ENCODE measurements at places on chromosomes 1 and 21.

GRCh38 chr1:205229399-205229871 is 1.7 kb downstream of the TMCC2 start:
- DNase-seq, result peak; percentile 41

DNA sequence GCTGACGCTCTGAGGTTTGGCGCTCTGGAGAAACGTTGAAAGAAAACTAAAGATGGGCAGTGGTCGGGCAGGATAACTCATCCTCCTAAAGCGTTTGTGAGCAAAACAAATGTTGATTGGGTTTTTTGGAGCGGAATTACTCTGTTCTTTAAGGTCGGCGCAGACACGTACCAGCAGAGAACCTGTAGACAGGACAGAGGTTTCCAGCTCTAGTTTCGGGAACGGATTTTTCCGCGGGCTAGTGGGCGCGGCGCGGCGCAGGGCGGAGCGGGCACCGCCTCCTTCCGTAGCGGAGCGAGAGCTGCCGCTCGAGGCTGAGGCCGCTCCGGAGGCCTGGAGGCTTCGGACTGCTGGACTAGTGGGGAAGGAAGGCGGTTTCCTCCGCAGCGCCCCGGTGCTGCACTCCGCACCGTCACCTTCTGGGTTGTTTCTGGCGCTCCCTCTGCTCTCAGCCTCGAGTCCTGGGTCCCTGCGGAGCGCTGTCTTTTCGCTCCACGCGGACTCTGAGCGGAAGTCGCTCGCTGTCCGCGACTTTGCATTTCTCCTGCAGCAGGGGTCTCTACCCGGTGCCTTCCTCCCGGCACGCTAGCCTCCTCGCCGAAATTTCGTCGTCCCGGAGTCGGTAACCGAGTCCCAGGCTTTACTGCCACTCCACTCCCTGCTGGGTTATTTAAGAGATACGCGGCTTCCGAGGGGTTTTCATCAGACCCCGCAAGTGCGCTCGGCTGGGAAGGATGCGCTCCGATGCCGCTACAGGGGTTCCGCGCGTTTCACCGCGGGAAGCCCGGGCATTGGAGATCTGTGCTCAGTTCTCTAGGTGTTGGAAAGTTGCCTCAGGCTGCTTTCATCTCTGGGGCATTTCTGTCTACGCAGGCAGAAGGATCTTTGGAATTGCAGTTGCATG is 7.0 kb downstream of the FOXD2 start:
- DNase-seq, result no peak

GRCh38 chr1:55049914-55050278 is 10.5 kb downstream of the PCSK9 start:
- no peak for DNase-seq

DNA sequence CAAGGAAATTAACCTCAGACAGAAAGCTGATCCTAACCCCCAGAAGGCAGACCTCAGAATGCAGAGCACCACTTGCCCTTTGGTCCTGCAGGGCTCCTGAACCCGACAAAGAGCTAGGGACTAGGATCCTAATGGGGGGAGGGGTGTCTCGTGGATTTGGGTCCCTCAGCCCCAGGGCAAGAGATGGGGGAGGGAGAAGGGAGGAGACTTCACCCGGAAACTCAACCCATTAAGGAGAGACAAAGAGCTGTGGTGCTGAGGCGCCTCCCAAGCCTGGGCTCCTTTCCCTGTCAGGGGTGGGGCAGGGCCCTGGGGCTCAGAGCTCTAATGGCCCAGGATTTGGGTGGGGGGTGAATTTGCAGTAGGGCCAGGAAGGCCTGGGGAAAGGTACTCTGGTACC is 2.9 kb downstream of the NECTIN4 start:
- DNase-seq, result no peak

GRCh38 chr1:205374210-205375078 is 17.7 kb upstream of the KLHDC8A start:
- DNase-seq, result no peak

GRCh38 chr21:16088056-16088455 is 358.3 kb downstream of the USP25 start:
- no peak for DNase-seq

DNA sequence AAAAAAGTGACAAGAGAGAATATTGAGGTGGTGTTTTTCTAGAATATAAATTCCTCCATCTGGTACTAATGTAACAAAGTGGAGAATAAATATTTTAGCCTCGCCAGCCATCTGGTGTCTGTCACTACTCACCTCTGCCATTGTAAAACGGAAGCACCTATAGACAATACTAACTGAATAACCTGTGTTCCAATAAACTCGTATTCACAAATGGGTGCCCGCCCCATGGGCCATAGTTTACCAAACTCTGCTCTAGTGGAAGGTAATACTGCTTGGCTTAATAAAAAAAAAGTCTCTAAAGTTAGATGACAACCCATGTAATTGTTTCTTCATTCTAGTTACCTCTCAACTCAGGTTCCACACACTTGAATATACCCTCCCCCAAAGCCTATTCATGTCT is 8.1 kb downstream of the MIS18A start:
- DNase-seq, result no peak

DNA sequence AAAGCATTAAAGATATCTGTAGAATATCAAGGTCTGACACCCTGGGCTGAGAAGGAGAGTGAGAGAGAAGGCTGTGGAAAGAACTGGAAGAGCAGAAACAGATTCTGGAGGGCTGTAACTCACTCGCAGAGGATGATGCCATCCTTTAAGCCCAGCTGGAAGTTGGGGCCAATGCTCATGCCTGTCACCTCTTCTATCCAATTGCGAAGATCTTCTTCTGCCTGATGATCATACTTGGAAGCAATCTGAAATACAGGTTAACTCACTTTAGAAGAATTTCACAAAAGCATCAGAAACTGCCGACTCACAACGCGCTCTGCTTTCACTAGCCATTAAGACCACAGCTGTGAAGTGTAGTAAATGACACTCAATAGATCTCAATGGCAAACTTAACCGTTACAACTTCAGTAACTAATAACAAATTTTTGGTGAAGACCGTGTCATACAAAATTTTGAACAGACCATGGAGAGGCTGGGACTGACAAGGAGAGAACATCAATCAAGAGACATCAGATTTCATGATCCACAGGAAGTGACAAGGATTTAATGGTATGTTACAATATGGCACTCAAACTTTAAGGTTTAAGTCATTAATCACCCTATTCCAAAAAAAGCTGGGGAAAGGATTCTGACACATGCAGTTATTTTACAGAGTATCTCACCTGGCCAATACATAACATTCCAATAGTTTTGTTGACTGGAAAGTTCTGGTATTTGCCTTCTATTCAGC is 23.5 kb downstream of the CNN3 start:
- no peak for DNase-seq

DNA sequence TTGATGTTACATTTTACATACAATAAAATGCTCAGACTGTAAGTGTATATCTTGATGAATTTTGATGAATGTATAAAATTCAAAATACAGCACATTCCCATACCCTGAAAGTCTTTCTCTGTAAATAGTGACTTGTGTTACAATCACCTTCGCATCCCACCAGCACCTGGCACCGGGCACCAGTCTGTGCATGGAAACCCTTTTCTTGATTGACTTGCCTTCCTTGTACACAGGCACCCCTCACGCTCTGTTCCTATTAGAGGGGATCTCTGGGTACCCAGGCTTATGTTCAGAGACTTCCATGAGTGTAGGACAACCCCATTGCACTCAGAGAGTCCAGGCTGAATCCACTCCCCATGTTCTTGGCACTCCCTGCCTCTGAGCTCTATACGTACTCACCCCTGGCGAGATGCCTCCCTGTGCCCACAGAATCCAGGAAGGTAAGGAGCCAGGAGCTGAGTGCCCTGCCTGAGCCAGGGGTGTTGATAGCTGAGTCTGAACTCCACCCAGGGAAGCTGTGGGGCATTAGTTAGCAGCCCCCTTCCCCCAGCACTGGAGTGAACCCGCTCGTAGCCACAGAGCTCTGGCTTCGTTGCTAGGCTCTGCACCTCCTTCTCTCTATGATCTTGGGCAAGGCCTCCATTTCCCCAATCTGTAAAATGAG is 22.5 kb upstream of the PKP1 start:
- DNase-seq, result no peak

DNA sequence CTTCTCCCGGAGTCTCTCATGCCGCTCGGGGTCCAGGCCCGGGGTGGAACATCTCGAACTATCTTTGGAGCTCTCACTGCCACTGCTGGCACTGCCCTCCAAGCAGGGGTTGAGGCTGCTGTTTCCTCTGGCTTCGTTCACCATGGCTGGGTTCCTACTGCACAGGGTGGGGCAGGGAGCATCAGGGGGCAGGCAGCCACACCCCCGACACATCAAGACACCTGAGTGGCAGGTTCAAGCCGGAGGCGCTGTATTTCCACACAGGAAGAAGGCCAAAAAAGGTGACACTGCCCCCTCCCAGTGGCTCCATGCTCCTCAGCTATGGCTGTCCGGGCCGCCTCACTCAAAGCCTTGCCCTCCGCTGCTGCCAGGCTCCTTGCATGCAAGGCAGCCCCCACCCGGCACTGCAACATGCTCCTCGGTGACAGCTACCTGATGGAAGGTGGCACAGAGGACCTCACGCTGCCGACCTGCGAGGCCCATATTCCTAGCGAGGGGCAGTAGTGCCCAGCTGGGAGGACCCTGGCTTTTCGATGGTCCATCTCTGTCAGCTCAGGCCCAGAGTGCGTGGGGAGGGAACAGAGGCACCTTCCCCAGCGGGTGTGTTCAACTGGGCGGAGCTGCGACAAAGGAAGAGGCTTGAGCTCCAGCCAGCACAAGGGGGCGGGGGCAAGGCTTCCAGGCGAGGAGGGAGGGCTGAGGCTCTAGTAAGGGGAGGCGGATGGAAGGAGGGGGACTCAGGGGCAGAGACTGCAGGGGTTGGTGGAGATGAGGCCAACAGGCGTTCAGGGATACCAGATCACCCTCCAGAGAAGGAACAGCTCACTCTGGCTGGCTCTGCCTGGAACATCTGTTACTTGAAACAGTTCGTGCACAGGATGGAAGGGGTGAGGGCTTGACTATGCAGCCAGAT is 2.5 kb downstream of the MTHFR start:
- peak; percentile 68 for DNase-seq

DNA sequence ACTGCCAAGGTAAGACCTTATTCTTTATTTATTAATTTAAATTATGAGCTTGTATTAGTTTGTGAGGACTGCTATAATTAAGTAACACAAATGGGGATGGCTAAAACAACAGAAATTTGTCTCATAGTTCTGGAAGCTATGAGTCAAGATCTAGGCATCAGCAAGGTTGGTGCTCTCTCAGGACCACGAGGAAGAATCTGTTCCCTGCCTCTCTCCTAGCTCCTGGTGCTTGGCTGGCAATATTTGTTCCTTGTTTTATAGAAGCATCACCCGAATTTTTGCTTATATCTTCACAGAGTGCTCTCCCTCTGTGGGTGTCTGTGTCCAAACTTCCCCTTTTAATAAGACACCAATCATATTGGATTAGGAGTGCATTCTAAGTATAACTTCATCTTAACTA is 41.4 kb upstream of the CCDC190 start:
- no peak for DNase-seq

- DNase-seq, result no peak
Measured at GRCh38 chr1:70528590-70529333, 117.7 kb downstream of the CTH start.

GRCh38 chr1:2505461-2505994 is 20.9 kb downstream of the PANK4 start:
- DNase-seq, result no peak

- no peak for DNase-seq
Measured at GRCh38 chr1:99738858-99739465, 27.5 kb downstream of the FRRS1 start.

GRCh38 chr1:185463011-185463410 is 146.0 kb upstream of the IVNS1ABP start:
- no peak for DNase-seq

DNA sequence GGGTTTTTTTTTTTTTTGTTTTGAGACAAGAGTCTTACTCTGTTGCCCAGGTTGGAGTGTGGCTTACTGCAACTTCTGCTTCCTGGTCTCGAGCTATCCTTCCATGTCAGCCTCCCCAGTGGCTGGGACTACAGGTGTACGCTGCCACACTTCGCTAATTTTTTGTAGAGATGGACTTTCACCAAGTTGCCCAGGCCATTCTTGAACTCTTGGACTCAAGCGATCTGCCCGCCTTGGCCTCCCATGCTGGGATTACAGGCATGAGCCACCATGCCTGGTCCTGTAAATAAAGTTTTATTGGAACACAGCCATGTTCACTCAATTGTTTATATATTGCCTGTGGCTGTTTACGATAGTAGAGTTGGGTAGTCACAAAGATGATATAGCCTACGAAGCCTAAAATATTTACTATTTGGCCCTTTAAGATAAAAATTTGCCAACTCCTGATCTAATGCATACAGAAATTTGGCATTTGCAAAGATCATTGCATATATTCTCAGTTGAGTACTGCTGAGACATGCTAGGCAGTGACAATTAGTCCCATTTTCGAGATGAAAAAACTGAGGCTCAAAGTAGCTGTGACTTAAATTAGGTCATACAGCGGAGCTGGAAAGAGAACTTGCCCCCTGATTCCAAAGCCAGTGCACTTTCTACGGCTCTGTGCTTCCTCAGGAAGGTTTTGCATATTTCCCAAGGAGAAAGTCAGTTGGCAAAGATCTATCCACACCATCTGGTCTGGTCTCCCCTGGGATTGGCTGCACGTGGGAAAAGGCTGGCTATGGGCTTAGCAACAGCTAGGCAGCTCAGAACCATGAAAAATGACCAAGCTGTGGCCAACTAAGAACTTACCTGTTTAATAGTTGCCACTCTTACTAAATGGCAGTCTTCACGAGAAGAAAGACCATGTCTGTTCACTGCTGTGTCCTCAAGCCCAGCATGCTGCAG is 19.4 kb downstream of the MECR start:
- no peak for DNase-seq

DNA sequence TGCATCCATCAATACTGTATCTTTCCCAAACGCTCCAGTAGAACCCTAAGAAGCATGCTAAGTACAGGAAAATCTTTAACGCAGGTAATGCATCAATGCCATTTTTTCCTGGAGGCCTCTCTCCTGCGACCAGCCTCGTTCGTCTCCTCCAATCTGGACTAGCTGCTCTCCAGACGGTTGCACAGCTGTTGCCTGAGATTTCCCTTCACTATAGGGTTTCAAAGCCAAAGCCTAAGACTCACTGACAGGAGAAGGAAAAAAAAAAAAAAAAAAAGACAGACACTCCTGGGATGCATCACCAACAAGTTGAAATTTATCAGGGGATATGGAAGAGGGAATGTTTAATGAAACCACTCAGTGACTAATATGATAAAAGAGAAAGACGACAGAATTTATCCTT is 93.0 kb downstream of the APP start:
- no peak for DNase-seq

DNA sequence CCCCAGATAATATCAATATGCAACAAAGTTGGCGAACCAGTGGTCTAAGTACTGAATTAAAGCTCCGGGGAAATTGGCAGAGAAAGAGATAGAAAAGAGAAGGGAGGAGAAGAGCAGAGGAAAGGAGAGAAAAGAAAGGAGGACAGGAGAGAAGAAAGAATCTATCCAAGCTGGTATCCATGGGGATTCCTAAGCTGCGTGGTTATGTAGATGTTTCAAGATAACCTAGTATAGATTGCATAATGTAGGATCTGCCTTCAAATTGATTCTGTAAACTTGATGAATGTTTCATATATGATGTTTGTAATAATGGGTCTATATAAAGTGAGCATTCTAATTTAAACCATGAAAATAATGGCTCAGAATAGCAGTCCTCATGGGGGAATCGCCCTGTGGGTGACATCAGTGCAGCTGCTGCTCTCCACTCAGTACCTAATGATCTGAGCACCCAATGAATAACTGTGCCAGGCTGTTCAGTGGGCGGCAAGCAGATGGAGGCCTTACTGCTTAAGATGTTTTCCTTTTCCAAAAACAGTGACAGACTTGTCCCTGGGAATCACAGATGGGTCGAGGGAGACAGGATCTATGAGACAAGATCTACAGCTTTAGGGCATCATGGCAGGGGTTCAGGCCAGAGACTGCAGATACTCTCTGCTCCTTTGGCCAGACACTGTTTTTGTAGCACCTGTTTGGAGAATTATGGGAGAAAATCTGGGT is 78.0 kb downstream of the LAMC2 start:
- DNase-seq, result no peak

Data from T-helper 22 cell (primary cell).